ENCODE measurements at places on chromosomes 16 and 17.

DNA sequence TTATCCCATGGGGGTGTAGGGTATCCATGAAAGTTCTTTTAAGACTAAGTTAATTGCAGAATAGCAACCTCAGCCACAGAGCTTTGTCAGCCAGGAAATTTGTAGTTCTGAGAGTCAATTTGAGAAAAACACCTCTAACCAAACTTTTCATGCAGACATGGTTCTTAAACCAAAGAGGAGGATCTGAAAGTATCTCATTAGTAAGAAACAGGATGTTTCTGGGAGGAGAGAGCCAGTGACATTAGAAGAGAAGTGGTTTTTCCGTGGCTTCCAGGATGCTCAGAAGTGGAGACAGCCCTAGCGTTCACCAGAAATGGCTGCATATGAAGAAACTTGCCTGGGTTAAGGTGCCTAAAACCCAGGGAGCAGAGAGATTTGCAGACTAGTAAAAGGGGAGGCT is 7.9 kb downstream of the GNAO1 start:
- no peak for DNase-seq

GRCh38 chr16:26220894-26221293 is 529.1 kb downstream of the HS3ST4 start:
- no peak for DNase-seq

DNA sequence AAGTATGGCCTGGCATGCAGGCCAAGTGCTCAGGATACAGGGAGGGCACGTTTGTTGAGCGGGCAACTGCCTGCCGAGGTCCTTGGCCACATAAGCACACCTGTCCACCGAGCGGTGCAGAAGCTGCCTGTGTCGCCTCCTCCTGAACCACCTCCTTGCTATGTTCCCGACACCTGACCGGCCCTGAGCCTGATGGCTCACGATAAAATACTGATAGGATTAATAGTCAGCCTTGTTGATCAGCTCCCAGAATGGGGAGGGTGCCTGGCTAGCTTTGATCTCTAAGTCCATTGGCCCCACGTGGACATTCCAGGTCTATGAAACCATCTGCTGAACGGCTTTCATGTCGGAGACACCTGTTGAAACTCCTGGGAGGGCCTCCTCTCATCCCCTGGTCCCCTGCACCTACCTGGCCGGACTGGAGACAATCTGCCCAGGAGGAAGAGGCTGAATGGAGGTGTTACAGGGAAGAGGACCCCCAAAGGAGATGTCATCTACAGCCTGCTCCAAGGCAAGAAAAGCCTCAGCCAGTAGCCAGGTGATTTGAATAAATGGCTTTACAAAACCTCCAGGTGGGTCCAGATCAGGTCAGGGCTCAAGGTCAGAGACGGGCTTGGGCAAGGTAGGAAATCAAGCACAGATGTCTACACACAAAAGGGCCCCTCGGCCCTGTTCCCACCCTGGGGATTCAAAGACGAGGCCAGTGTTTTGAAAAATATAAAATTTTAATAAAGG is 33.4 kb downstream of the AXIN2 start:
- DNase-seq: no peak

DNA sequence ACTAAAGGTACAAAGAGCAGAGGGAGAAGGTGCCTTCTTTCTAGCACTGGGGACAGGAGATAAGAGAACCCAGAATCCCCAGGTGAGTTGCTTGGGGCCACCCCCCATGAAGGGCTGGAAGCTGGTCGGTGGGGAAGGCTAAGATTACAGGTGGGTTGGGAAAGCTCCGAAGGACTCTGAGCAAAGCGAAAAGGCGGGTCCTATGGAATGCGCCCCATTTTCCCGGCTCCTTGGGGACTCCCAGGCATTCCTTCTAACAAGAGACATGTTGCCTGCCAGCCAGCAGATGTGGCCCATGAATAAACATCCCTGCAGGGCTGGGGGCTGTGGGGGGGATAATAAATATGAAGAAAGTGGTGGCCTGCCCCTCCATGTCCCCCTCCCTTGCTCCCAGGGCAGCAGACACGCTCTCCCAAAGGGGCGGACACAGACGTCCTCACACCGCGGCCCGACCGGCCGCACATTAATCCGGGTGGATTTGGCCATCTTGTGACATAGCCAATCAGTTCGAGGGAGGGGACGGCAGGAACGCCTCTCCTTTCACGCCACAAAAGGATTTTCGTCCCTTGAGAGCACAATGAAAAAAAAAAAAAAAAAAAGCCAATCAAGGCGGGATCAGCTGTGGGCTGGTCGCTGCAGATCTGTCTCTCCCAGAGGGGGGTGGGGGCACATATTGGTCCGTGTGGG is 98.5 kb downstream of the SOX9 start:
- no peak for DNase-seq
